ENCODE measurements at places on chromosomes 5 and 9.

DNA sequence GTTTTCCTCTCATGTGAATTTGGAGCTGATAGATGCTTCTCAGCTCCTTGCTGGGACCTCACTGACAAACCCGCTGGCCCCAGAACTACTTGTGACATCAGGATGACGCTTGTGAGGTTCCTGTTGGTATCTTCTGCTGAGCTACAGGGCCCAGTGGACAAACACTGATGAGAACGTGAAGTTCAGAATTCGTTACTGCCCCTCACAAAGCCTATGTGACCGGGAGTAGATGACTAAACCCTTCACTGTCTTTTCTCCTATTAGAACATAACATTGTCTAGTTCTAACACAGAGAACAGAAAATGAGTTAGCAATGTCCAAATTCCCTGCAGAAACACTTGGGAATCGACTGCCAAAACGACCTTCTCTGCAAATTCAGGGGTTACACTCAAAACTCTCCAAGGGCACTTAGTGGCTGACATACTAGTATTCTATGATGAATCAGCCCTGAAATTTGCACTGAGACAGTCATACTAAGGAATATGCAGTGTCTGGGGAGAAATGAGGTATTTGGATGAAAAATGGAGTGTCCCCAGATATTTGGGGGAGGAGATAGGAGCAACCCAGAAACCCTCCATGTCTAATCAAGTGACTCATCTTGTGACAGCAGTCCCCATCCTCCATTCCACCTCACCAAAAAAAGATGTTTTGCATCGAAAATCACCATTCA lies 143.2 kb upstream of the TRIM32 start:
- DNase-seq, result peak; percentile 77

DNA sequence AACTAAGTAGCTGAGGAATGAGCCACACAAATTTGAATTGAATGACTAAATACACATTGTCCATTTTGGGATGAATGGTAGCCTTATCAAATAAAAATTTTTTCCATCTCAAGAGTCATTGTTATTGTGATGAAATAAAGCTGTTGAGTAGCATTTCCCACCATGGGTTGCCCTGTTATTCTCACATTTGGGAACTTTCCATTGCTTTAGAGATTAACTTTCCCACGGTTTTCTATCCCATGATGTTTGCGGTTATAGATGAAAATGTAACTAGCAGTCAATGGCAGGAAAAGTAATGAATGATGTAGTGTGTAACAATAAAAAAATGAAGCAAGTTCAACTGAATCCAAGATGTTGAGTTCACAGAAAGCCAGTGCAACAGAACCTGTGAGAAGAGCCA lies 59.9 kb upstream of the PLPP1 start:
- DNase-seq, result no peak

- no peak for DNase-seq
These were observed 24.5 kb upstream of the FOCAD start for GRCh38 chr9:20659474-20659967.

DNA sequence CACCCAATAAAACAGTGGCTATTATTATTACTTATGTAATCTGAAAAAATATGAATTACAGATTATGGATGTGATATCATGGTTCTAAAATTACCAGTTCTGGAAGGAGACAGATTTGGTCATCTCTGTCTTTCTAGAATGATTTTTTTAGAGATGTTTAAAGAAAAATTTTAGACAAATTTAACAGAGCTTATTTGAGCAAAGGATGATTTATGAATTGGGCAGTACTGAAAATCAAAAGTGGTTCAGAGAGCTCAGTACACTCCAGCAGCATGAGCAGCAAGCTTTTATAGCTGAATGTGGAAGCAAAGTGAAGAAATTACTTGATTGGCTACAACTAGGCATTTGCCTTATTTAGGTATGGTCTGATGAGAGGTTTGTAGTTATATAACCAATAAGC lies 11.0 kb downstream of the CAST start:
- no peak for DNase-seq

- DNase-seq, result no peak
These were observed 150.2 kb downstream of the TTLL11 start for GRCh38 chr9:121942866-121943382.

- DNase-seq, result no peak
These were observed 169.7 kb downstream of the GOLPH3 start for GRCh38 chr5:32004404-32004803.

DNA sequence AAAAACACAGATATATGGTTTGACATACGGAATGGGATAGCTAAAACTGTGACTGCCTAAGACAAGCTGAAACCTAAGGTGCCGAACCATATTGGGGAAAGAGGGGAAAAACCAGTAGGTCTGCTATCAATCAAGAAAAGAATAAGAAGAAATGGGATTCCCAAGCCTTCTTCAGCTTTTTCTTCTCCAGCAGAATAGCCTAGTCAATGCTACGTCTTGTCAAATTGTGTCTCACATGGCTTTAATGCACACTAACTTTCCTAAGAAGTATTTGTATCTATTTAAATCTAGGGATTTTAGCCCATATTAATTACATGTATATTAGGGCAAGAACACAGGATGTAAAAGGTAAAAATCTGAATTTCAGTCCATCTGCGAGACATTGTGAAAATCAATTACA lies 797 bp upstream of the FBXO38 start:
- no peak for DNase-seq

DNA sequence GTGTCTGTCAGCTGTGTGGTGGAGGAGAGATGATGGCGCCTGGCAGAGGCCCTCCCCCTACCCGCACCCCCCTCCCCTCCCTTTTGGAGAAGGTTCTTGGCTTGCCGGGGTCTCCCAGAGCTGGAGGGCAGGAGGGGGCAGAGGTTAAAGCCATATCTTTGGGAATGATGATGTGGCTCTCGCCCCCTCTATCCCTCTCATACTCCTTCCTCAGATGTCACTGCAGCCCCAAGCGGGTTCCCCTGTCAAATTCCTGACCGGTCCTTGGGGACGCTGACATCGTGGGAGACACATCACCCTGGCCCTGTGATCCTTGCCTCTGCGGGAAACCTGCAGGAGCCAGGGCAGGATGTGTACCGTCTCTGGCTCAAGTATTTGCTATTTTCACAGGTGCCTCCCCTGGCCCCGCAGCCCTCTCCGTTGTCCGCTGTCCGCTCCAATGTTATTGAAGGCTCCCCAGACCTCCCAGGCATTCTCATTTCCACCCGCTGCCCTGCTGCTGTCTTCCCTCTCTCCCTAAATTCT lies 109.5 kb downstream of the FOXD1 start:
- DNase-seq, result no peak

- DNase-seq, result no peak
These were observed 73.9 kb downstream of the ATG10 start for GRCh38 chr5:82045554-82046275.

DNA sequence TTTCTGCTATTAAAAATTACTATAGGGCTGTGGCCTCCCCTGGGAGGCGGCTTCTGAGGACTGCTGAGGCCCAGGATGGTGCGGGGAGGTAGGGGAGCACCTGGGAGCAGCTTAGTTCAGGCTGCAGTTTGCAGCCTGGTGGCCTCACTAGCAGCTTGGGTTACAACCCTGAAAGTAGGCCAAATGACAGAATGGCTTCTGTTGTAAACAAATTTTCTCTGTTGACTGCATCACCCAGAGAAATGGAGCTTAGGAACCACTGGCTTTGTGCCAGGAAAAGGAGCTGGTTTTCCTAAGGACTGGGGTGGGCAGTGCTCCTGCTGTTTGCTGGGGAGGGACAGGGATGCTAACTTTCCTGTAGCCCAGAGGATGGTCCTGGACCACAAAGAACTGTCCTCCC lies 130.3 kb downstream of the ENTREP1 start:
- DNase-seq, result no peak

DNA sequence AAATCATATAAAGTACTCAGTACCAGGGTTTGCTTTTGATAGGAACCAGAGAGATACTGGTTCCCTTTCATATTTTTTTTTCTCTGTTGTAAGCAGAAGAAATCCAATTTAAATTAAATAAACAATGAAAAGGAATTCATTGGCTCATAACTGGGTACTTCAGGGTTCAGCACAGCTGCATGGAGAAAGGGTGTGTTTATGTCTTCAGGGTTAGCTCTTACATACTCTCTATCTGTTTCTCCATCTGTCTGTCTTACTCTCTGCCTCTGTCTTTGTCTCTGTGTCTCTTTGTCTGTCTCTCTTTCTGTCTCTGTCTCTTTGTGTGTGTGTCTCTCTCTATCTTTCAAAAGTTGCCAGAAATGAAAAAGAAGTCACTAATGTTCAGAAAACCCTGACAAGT lies 345.9 kb downstream of the MSX2 start:
- no peak for DNase-seq

GRCh38 chr9:121289026-121289771 lies 21.2 kb downstream of the GSN start:
- DNase-seq, result peak; percentile 49

GRCh38 chr5:37396352-37396751 lies 17.2 kb downstream of the WDR70 start:
- DNase-seq, result no peak

GRCh38 chr5:30357371-30357770 lies 836.1 kb upstream of the CDH6 start:
- no peak for DNase-seq

GRCh38 chr5:32309761-32310160 lies 3.0 kb downstream of the MTMR12 start:
- no peak for DNase-seq

DNA sequence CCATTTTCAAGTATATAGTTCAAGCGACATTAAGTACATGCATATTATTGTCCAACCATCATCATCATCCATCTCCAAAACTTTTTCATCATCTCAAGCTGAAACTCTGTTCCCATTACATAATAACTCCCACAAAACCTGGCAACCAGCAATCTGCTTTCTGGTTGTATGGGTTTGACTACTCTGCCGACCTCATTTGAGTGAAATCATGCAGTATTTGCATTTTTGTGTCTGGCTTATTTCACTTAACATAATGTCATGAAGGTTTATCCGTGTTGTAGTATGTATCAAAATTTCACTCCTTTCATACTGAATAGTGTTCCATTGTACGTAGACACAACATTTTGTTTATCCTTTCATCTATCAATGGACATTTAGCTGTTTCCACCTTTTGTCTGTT lies 74.8 kb downstream of the SGCD start:
- DNase-seq, result no peak

DNA sequence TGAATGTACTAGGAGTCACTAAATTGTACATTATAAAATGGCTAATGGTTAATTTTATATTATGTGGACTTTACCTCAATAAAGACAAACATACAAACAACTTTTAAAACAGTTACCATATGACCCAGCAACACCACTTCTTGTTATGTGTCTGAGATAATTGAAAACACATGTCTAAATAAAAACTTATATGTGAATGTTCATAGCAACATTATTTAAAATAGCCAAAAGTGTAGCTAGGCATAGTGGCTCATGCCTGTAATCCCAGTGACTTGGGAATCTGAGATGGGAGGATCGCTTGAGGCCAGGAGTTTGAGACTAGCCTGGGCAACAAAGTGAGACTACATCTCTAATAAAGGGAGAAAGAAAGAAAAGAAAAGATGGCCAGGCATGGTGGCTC lies 22.9 kb downstream of the SLC35A4 start:
- DNase-seq, result no peak

GRCh38 chr5:81631124-81631523 lies 119.8 kb downstream of the SSBP2 start:
- no peak for DNase-seq

DNA sequence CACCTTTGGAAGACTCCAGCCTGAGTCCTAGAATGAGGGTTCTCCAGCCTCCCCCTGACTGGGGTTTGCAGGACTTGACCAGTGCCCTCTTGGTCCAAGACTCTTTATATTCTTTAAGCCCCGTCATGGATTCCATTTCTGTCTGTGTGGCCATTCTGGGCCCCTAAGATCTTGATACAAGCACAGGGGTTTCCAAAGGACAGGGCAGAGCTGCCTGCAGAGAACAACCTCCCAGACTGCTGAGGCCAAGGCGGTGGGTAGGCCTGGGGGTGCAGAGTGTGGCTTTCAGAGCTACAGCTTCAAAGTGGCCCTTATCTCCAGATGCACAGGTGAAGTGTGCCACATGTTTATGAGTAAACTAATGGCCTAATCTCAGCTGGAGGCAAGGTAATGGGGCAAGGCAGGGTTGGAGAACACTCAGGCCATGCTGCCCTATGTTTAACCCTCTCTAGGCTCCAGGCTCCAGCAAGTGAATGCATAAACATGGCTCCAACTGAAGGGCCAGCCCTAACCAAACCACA lies 32.1 kb downstream of the FOXI1 start:
- no peak for DNase-seq

DNA sequence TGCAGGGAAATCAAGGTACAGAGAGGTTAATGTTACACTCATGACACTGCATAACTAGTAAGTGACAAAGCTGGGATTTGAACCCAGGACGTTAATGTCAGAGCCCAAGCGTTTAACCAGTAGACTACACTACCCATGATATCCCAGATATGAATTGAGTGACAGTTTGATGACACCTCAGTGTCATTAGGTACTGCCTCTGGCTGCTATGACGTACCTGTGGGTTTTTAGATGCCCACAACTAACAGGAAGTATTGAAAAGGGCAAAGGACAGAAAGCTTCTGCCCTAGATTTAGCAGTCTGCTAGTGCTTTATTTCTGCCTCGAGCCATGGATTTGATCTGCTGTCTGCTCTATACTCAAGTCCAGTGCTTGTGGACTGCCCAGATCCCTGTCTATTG lies 56.2 kb downstream of the GLRA1 start:
- DNase-seq, result no peak

GRCh38 chr9:23322392-23322791 lies 503.6 kb downstream of the ELAVL2 start:
- DNase-seq, result no peak

DNA sequence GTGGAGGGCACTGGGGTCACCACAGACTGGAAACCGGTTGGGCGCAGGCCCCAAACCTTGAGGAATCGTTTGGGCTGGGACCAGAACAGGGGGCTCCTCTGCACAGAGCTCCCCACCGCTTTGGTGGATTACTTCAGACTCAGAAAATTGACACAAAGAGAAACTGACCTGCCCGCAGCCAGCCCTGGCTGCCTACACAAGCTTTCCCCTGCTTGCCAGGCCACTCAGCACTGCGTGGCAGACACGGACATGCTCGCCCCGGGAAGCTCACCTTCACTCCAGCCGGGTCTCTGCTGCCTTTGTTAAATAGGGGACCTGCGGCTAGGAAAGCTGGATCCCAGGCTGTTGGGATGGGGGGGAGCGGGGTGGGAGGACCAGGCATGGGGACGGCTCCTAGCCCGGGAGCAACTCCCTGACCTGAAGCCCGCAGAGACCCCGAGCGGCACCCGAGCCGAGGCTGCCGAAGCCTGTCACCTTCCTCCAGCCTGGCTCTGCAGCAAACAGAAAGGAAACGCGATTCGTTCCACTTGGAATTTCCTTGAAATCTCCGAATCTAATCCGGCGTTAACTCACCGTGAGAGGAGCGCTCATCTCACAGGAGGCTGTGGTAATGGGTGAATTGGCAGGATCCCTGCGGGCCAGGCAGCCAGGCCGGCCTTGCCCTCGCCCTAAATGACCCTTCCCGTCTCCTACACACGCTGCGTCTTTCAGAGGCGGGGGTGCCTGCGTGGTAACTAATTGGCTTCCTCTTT lies 8.8 kb downstream of the PAX5 start:
- DNase-seq, result no peak

GRCh38 chr5:157865781-157866180 lies 6.8 kb upstream of the CLINT1 start:
- no peak for DNase-seq
